ENCODE measurements at places on chromosomes 3 and 15.

DNA sequence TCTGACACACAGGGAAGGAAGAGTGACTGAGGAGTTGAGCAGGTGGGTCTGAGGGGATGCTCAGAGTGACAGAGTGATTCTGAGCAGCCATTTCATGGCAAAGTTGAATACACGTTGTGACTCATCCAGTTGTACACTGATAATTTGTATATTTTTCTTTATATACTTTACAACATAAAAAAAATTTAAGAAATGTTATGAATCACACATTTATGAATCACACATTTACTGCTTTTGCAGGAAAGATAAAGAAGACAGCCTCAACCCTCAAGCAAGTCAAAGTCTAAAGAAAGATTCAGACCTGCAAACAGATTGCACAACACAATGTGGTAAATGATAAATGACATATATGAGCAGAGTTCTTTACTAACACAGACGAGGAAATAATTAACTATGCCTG is 21.0 kb upstream of the CHMP2B start:
- DNase-seq: no peak

DNA sequence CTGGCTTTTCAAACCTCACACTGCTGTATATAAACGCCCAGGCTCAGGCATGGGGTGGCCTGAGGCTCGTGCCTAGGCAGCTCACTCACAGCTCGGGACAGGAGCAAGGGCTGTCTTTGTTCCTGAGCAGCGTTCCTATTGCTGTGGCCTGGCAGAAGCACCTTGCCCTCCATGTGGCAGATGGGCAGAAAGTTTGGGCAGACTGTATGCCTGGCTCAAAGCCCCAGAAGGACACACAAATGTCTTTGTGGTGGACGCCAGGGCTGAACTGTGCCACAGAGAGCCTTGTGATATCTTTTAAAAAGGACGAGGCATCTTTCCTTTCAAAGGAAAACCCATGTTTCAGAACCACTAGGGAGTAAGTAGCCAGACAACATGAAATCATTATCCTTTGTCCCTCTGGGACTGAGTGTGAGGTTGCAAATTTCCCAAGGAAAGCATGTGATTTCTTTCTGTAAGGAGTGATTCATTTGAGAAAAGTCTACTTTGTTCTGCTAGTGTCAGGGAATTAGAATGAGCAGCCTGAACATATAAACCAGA is 29.3 kb upstream of the UBE2E1 start:
- DNase-seq: peak; percentile 26

DNA sequence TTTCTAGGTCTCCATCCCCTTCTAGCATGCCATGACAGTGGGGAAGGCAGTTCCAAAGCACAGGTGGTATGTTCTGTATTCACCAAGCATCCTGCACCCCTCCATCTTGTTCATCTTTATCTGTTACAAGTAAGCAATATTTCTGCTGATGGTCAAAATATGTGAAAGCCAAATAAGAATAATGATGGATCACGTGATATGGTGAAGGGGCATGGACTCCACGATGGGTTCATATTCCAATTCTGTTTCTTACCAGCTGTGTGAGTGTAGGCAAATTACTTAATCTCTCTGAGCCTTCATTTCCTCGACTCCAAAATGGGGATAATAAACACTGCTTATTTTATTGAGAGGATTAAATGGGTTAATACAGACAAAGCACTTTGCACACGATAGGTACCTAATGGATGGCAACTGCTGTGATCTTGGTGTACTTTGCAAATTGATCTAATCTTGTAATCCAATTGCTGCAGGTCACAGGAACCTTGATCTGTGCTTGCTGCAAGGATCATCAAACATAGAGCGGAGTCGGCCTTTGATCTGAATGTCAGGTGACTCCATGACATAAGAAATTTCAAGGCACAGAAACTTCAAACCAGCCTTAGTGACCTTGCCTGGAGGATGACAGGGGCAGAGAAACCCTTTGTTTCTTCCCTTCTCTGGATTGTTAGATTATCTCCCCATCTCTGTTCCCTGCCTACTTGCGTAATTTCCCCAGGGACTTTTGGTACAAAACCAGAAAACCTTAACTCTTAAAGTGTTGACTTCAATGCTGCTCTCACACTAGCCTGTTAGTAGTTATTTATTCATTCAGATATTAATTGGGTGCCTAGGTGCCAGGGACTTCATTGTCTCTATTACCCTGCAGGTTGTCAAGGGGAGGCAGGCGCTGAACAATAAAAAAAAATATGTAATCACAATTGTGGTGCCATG is 25.8 kb downstream of the SIAH2 start:
- DNase-seq: peak; percentile 75

DNA sequence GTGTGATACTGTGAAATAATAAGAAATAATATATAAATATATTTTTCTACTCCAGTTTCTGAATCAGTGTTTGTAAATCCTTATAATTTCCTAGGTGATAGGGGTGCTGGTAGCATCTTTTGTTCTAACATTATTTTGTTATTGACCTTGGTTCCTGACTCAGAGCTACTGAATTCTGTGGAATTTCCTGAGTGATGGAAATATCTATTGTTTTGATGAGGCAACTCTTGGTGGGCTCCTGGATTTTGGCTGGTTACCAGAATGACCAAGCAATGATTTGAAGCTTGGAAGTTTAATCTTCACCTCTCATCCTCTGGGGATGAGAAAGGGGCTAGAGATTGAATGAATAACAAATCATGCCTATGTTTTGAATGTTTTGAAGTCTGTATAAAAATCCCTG is 377.3 kb downstream of the LPP start:
- DNase-seq: peak; percentile 55

DNA sequence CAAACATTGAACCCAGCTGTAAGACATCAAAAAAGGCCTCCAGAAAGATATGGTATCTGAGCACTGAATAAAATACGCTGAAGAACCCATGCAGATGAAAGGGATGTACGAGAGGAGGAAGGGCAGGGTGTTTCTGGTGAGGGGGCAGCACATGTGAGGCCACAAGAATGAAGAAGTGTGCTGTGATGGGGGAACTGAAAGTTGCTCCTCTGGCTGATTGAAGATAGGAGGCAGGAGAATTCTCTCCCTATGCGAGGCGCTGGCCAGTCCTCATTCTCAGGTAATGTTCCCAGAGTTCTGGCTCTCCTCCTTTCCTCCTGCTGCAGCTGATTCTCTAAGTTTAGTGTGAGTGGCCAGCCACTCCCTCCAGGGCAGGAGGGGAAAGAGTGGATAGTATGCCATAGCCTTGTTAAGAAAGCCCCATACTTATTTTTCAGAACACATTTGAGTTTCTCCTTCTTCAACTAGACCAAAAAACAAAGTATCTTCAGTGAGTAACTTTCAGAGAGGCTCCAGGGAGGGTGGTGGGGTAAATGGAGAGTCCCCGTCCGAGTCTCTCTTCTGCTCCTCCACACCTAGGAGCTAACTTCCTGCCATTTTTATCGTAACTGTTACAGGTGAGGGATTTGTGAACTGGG is 26.9 kb upstream of the MYO1E start:
- no peak for DNase-seq

GRCh38 chr3:29168696-29169095 is 112.2 kb upstream of the RBMS3 start:
- DNase-seq: no peak

DNA sequence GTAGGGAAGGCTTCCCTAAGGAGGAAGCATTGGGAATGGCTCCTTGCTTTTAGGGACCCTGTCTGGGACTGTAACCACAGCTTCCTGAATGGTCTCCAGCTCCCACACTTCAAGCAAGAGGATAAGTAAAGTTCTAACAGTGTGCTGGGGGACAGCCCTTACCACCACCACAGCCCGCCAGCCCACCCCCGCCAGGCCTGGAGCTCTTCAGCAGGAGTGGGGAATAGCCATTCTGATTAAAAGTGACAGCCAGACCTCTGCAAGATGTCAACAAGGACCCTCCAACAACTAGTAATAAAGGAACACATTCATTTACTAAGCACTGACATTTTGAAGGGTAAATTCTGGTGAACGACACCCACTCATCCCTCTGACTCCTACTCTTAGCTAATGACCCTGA is 49.4 kb downstream of the CPN2 start:
- no peak for DNase-seq

DNA sequence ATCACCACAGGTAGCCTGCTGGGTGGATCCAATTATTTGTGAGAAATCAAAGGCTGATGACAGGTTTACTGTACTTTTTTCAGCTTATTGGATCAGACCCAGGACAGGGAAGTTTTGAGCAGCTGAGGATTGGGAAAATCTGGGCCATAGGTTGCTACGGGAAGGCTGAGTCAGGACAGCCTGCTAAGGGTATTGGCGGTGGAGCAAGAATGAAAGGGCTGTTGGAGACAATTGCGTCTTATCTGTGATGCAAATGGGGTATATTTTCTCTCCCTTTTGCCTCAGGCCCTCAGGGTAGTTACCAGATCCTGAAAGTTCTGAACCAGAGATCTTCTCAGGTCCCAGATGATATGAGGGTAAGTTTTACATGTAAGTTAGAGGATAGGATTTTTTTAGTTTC is 317.7 kb downstream of the EDEM1 start:
- DNase-seq: no peak

DNA sequence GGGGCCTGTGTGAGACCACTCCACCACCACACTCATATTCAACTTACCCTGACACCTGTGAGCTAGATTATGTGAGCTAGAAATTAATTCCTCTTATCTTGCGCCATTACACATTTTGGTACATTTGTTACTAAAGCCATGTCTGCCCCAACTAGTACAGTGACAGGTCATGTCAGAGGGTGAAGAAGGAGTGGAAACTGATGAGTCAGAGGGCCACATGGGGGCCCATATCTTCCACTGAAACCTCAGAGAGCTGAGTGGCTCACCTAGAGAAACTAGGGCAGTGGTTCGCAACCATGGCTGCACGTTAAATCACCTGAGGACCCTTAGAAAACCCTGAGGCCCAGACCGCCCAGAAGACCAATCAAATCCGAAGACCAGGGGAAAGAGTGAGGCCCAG is 15.7 kb upstream of the MEF2A start:
- no peak for DNase-seq

DNA sequence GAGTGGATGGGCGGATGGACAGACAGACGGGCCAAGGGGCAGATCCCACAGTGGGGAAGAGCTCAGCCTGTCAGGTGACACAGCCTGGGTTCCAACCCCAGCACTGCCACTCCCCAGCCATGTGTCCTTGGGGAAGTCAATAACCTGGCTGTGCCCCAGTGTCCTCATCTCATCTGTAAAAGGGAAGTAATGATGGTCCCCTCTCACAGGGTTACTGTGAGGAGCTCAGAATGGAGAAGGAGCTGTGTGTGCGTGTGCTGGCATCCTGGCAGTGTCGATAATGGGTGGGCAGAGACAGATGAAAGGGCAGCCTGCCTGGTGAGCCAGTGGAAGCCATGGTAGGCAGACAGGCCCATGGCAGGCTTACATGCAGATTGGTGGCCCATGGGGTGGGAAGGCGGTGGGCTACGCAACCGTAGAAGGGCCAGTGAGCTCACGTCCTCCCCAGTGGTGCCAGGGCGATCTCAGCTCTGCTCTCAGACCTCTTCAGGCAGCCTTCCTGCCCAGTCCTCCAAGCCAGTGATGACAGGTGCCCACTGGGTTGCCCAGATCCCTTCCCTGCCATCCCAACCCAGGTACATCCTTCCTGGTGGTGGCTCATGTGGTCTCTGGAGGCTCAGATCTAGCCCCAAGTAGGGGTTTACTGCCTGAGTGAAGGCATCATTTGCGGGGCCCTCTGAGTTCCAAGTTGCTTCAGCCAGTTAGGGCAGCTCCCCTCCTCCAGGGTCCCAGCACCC is 2.3 kb upstream of the DNAJB8 start:
- DNase-seq: no peak

- peak; percentile 50 for DNase-seq
These were observed 27.6 kb upstream of the RAB7A start for GRCh38 chr3:128698211-128699047.

GRCh38 chr3:133393204-133393603 is 6.7 kb upstream of the BFSP2 start:
- no peak for DNase-seq

- DNase-seq: no peak
These were observed 232.6 kb downstream of the NTRK3 start for GRCh38 chr15:88023914-88024313.

DNA sequence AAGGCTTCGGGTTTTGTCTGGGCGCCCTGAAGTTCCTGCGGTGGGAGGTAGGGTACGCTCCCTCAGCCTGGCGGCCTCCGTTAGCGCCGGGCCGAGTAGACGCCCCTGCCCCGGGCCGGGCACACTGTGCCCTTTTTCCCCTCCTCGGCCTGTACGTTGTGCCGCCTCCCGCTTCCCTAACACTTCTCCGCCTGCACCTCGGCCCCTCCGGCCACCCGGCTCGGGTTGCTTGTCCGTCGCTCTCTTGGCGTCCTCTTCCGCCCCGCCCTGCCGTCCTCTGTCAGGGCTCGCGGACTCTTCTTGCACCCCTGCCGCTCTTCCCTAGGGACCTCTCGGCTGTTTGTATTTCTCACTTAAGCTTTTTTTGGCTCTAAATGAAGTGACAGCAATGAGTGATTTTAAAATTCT is 384 bp downstream of the KNL1 start:
- peak; percentile 77 for DNase-seq

- peak; percentile 70 for DNase-seq
These were observed 126.5 kb downstream of the ECT2 start for GRCh38 chr3:172877011-172877410.

DNA sequence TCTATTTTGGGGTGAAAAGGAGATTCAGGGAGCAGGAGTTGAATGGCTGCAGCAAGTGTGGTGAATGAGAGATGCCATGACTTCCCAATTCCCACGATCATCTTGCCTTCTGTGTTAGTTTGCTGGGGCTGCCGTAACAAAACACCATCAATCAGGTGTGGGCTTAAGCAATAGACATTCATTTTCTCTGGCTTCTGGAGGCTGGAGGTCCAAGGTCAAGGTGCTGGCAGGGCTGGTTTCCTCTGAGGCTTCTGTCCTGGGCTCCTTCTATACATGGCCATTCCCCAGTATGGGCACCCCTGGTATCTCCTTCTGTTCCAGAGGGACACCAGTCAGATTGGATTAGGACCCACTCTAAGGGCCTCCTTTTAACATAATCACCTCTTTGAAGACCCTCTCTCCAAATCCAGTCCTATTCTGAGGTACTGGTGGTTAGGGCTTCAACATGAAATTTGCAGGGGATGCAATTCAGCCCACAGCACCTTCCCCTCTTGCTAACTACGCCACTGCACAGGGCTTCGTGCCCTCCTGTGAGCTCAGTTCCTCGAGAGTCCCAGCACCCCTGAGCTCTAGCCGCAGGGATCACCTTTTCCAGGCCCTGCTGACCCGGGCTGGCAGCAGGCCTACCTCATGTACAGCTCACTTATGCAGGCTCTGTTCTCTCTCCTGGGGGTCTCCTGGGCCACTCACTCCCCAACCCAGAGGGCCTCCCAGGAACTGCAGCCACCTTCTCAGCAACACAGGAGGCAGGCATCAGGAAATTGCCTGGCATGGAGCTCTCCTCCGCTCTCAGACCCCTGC is 37.3 kb upstream of the SLC6A11 start:
- no peak for DNase-seq
